PC-9 (cell line): ENCODE measurements at places on chromosomes 4 and X. TPM values are rescaled to one million over a fixed set of nuclear protein-coding genes. Genes with fewer than 3 reads are reported as not detected.

The DSPP gene
- not detected in 2 replicates for total RNA-seq

The KCND1 gene
- 1.2 and 2.2 TPM in 2 replicates for total RNA-seq

The NPFFR2 gene
- not detected in 2 replicates for total RNA-seq

The KIF4A gene
- total RNA-seq: 36.7 and 52.9 TPM in 2 replicates

The CT45A7 gene
- total RNA-seq: not detected in 2 replicates
